ENCODE measurements at places on chromosomes 2 and 18.

- no peak for DNase-seq
Observed at GRCh38 chr2:238114851-238115660, 14.9 kb downstream of the ESPNL start.

GRCh38 chr2:7375901-7376300, 458.7 kb downstream of the RNF144A start:
- DNase-seq = no peak

DNA sequence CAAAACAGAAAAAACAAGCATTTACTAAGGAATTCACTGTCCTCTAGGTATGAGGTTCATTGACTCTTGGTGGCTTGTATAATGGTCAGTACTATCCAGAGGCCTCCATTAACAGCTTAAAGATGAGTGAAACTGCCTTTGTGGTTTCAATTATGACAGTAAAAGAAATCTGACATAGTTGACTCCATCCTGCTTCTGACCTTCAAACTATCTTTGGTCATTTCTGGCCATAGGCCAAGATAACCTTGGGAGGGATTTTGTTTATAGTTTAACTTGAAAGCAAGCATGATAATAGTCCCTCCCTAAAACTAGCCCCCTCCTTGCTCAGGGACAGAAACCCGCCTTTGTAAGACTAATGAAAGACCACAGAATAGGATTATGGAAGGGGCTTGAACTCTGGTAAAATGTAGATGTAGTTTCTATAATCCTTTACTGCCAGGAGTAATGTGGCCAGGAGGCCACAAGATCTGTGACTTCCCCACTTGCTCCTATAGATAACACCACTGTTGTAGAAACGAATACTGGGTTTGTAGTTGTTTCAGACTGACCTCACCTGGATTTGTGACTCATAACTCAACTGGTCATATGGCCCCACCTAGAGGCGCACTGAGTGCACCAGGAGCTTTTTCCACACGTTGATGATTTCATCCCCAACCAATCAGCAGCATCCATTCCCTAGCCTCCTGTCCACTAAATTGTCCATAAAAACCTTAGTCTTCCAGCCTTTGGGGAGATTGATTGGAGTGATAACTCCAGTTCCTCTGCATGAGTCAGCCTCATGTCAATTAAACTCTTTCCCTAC, 8.6 kb upstream of the PLEKHM3 start:
- DNase-seq = peak; percentile 57

GRCh38 chr2:81436256-81436655, 1131.7 kb upstream of the LRRTM1 start:
- no peak for DNase-seq

DNA sequence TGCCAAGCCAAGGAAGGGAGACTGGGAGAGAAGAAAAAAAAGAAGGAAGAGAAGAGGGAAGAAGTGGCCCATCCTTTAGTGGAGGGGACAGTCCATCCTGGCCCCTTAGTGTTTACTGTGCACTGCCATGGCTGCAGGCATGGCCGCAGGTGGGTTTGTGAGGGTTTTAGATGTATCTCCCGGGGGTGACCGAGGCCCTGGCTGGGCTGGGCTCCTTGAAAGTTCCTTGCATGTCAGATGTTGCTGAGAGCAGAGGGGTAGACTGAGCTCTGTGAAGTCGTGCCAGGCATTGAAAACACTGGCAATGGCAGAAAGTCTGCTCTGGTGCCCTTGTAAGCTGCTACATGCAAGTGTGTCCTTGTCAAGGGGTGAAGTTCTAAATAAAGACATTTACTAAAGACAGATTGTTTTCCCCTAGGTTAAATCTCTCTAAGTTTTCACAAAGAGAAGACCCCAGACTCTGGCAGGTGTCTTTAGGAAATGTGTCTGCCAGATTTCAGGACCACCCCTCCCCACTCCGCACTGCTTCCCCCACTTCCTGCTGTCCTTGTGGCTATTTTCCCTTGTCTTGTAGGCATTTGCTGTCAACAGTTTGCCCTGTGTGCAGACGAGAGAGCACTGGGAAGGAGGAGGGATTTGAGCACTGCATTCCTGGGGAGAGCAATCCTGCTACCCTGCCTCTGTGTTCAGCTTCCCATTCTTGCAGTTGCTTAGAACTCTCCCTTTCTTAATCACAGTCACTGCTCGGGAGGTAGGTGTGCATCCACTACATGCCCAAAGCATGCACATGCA, 68.4 kb downstream of the ACOXL start:
- DNase-seq = no peak

DNA sequence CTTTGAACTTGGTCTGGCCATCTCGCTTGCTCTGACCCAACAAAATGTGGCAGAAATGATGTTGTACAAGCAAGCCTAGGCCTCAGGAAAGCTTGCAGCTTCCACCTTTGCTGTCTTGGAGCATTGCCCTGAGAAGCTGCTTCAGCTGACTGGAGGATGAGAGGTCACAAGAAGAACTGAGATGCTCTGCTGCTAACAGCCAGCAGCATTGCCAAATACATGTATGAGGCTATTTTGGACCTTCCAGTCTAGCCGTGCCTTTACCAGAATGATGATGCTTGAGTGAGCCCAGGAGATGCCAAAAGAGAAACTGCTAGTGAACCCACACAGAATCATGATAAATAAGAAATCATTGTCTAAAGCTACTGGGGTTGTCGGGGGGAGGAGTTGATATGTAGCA, 13.2 kb upstream of the ITGAV start:
- no peak for DNase-seq

DNA sequence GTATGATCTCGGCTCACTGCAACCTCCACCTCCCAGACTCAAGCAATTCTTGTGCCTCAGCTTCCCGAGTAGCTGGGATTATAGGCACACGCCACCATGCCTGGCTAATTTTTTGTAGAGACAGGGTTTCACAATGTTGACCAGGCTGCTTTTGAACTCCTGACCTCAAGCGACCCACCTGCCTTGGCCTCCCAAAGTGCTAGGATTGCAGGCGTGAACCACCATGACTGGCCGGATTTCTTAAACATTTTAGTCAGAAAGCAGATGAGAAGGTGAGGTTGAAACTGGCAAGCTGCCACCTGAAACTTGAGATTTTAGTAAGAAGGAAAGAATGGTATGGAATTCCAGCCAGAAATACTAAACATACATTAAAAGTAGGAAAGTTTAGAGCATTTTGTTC, 31.9 kb downstream of the KLHL23 start:
- no peak for DNase-seq

- no peak for DNase-seq
Observed at GRCh38 chr2:216389570-216389969, 17.3 kb upstream of the MARCHF4 start.

DNA sequence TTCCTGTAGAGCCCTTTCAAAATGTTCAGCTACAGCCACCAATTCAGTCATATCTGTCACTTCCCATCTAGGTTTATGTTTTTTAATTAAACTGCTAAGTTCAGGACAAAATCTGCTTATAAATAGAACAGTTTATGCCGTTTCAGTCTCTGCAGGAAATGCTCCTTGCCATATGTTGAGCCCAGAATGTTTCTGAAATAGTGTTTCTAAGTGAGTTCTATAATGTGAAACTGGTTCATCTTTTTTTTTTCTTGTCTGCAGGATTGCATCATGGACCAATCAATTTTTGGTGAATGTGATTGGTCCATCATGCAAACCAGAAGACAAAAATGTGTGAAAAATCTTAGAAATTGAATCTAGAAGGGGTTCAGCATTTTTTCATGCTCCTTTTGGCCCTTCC, 30.2 kb upstream of the RHOB start:
- no peak for DNase-seq

DNA sequence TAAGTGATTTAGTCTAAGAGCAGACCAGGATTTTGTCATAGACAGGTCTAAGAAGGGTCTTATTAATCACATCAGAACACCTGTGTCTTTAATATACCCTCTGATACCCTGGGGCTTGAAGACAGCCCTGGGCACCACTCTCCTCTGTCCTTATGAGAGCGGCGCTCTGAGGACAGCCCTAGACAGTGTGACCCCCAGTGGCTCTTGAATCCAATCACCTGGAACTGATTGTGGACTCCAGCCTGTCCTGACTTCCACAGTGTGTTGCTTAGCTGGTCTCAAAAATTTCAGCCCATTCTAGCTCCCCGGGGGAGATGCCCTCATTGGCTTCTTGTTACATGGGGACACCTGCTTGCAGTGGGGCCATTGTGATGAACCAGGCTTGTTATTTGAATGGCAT, 195.8 kb upstream of the SMAD2 start:
- no peak for DNase-seq
